ENCODE measurements at places on chromosomes 6 and 20.
A peak's percentile ranks its signal among the peaks of the same experiment; 100 is the strongest.

- DNase-seq = no peak
Measured at GRCh38 chr6:81697559-81697958, 54.9 kb downstream of the TENT5A start.

DNA sequence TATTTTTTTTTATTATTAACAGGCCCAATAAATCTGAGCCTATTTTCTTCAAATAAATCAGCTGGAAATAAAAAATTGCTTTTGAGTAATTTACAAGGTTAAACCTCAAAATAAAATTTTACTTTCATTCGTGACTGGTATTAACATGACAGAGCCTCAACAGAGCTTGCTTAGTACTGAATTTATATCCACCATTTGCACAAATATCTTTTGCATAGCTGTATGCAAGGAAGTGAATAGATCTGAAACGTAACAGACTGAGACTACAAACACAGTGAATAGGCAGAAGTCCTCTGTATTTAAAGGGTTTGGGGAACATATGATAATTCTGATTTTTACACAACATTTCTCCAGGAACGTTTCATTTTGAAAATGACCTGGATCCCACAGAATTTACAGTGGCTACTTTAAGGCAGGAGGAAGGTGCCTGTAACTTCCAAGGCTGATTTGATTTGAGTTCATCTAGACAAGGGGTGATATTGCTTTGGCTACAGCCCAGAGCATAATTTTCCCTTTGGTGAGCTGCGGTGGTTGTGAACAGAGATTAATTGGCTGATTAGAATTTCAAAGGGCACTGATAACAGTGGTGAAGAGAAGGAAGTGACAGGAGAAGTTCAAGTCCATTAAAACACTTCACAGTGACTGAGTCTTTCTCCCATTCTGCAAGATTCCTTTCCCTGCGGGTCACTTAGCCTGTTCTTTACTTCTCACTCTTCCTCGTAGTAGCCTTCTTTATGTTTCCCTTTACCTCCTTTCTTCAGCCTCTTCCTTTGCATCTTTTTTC, 121.2 kb upstream of the SASH1 start:
- DNase-seq = no peak

DNA sequence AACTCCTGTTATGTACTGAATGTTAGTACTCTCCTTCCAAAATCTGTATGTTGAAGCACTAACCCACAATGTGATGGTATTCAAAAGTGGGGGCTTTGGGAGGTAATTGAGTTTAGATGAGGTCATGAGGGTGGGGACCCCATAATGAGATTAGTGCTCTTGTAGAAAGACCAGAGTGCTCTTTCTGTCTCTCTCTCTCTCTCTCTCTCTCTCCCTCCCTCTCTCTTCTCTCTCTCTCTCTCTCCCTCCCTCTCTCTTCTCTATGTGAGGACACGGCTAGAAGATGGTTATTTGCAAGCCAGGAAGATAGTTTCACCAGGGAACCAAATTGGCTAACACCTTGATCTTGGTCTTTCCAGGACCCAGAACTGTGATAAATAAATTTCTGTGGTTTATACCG, 107.4 kb downstream of the TBX18 start:
- DNase-seq = no peak

GRCh38 chr20:3313683-3314065, 74.7 kb upstream of the SLC4A11 start:
- DNase-seq = no peak

DNA sequence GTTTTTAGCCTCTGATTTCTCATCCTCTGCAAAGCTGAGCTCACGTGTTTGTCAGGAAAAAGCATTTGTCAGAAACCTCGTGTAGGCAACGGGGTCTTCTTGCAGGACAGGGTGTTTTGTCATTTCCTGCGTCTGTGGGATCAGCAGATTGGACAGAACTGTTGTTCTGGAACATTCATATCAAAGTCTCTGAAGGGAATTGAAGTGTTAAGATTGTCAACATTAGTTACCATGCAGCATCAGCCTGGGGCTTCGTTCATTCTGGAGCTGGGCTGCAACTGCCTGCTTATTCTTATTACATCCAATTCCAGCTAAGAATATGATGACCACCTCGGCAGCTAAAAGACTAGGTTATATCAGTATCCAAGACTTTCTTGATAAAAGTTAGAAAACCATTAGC, 71.0 kb upstream of the RALGAPA2 start:
- DNase-seq = no peak

DNA sequence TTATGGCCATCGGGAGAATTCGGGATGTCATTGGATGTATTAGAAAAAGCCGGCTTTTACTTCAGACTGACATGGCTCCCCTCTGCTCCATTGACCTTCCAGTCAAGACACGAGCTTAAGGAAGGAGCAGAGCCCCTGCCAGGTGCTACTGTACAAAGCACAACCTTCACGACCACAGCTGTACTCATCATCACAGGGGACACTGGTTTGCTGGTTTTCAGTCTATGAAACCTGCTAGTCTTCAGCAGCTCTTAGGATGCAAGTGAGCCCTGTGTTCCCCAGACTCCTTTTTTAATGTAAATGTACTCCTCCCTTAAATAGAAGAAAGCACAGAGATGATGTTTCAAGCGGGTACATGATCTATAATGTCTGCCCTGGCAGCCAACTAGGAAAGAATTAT, 1.9 kb upstream of the TRAPPC3L start:
- no peak for DNase-seq

GRCh38 chr6:134035823-134036296, 16.6 kb downstream of the SLC2A12 start:
- DNase-seq = peak; percentile 82

DNA sequence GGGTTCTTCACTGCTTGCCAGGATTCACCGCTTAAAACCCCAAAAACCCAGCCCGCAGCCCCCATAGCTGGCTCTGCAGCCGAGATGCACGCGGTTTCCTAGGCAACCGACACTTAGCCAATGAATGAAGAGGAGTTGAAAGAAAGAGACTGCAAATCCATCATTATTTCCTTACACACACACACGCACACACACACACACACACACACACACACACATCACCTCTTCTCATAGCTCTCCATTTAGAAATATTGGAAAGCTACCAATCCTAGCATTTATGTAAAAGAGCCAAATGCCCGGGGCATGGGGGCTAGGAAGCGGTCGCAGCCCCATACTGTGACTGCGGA, 3.4 kb upstream of the TUBB2B start:
- peak; percentile 74 for DNase-seq

DNA sequence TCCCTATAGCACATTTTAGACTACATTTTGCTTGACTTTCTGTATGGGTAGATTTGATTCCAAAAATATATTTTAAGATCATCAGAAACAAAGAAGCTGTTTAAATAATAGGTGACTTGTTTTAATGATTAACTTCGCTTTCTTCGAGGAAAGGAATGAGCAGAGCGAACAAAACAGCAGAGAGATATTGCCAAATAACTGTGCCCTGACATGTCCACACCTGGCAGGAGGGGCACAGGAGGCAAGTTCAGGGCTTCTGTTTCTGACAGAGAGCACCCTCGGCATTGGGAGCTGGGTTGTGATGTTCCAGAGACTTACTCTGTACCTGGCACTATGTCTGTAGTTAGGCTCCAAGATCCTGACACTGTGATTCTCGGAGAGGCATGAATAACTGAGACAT, 155.7 kb upstream of the SASH1 start:
- DNase-seq = no peak

DNA sequence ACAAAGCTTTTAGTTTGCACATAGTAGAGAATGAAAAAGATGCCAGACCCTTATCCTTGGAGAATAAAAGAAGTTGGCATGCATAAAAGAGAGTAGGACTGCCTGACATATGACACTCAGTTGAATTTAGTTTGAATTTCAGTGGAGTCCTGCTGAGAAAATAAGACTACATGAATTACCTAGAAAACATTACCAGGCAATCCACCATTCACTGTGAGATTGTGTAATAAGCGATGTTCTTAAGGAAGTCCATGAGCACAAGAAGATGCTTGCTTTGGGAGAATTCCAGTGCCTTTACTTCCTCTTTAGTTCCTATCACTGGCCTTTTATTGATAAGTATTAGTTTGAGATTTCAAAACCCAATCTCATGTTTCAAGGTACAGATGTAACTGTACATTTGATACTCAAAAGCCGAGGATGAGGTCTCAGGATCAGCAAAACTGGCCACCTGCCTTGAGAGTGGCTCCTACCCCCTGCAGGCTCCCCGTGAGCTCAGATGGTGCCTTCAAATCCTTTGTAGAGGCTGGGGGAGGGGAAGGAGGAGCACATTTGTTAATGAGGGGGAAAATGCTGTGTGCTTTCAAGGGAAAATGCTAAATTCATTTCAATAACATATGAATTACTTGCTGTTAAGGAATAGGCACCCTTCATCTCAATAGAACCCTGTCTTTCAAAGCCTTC, 11.2 kb upstream of the UNC93A start:
- DNase-seq = no peak

DNA sequence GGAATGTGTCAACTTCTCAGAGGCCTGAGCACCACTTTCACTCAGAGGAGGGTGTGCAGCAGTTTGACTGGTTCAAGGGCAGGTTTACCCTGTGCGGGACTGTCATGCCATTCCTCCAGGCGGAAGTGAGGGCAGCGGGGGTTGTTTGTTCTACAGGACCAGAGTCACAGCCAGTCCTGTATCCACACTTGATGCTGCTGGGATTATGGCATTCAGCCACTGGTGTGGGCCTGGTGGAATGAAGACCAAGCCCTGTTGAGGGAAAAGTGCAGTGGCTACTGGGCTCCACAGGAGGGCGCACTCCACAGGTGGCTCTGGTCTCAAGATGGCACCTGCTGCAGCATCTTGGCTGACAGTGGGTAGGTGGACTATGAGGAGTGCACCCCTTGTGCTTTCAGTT, 14.8 kb downstream of the SEMG2 start:
- DNase-seq = no peak

DNA sequence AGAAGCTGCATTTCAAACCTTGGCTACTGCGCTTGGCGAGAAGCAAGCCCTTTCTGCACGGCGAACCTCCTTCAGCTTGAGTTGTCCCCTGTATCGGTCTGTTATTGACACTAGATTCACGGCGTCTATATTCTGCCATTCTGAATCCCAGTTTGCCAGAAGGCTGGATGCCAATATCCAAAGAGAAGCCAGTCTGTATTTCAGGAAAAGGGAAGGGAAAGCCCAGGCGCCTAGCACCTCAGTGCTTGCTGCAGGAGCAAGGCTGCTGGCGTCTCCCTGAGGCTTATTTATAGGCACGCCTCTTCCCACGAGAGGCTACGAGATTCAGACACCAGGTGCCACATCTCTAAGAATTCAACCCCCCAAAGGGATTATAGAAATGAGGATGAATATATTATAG, 89.6 kb upstream of the CDH4 start:
- DNase-seq = peak; percentile 39

GRCh38 chr6:134090591-134090990, 38.2 kb upstream of the SLC2A12 start:
- DNase-seq = no peak

GRCh38 chr20:44731657-44732056, 14.0 kb upstream of the KCNK15 start:
- no peak for DNase-seq

DNA sequence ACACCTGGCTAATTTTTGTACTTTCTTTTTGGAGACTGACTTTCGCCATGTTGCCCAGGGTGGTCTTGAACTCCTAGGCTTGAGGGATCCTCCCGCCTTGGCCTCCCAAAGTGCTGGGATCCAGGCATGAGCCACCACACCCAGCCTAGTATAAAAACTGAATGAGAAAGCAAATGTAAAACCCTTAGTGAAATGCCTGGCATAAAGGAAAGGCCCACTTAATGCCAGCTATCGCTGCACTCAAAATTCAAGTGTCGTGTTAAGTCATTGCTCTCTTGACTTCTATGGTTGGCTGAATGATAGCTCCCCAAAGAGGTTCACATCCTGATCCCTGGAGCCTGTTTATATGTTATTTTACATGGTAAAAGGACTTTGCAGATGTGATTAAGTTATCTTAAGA, 54.4 kb upstream of the PNRC1 start:
- no peak for DNase-seq

DNA sequence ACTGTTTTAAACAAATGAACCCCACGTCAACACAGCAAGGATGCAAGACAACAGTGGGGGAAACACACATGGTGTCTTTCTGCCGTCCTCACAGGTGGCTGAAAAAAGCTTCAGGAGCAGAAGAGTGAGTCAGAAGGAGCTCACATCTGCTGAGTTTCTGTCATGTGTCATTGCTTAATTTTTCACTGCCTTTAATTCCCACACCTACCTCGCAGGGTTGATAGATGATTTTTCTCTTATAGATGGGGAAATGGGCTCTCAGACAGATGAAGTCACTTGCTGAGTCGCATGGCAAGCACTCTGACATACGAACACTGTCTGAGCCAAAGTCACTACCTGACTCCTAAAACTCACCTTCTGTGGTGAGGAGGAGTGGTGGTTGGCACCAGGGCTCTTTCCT, 28.3 kb upstream of the CARMIL1 start:
- DNase-seq = peak; percentile 62

- no peak for DNase-seq
Measured at GRCh38 chr6:11947063-11947462, 65.0 kb upstream of the HIVEP1 start.

- DNase-seq = no peak
Measured at GRCh38 chr6:14543971-14544585, 426.5 kb downstream of the CD83 start.

- no peak for DNase-seq
Measured at GRCh38 chr20:40254023-40254772, 434.8 kb downstream of the MAFB start.

- no peak for DNase-seq
Measured at GRCh38 chr20:63471002-63471716, 1.3 kb downstream of the KCNQ2 start.

DNA sequence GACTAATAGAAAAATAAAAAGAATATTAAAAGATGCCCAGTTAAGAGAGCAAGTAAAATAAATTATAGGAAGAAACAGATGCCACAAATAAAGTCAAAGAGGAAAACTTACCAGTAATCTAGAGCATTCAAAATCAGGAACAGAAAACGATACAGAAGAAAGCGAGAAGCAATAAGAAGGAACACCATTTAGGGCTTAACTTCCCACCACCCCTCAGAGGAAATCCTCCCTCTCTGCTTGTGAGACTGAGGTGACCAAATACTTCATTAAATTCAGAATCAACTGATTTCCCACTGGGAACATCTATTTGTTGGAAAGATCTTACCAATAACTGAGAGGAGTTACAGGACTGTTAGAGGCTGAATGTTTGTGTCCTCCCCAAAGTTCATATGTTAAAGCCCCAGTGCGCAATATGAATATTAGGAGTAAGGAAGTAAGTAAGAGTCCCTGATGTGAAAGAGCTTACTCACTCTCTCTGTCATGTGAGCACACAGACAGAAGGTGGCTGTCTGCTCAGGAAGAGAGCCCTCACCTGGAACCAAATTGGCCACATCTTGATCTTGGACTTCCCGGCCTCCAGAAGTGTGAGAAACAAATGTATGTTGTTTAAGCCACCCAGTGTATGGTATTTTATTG, 19.5 kb downstream of the KATNA1 start:
- DNase-seq = no peak

DNA sequence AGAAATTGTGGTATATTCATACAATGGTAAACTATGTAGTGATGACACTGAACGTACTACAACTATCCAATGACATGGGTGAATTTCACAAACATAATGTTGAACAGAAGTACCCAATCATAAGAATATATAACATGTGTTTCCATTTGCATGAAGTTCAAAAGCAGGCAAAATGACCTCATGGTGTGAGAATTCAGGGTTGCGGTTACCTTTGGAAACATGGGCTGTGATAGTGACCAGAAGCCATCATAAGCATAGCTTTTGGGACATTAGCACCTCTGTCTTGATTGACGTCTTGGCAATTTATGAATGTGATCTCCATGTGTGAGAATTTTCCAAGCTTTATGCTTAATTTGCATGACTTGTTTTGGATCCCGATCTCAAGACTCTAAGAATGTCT, 500.1 kb upstream of the JAG1 start:
- DNase-seq = no peak

GRCh38 chr6:20564269-20564668, 30.0 kb downstream of the CDKAL1 start:
- peak; percentile 12 for DNase-seq

Data from putamen (tissue), 1 donor.